ENCODE measurements at places on chromosomes 4 and X. TPM values are rescaled to one million over a fixed set of nuclear protein-coding genes. Genes with fewer than 3 reads are reported as not detected.

- DNase-seq = no peak
Measured at GRCh38 chrX:84123585-84123984, 64.4 kb downstream of the RPS6KA6 start.

DNA sequence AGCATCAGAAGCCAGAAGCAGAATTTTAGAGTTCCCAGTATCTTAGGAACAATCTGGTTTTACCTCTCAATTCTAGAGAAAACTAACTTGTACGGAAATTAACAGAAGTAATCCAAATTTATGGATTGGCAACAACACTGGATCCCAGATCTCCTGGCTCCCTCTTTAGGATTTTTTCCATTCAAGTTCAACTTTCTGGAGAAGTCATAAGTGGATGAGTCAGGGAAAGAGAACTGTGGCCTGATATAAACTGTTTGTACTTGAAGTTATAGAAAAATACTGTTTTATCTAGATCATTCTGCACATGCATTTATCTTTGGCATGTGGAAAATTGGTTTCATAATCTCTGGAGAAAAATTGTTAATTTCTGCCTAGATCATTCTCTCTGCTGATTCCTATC lies 380.4 kb downstream of the PCDH7 start:
- DNase-seq = no peak

DNA sequence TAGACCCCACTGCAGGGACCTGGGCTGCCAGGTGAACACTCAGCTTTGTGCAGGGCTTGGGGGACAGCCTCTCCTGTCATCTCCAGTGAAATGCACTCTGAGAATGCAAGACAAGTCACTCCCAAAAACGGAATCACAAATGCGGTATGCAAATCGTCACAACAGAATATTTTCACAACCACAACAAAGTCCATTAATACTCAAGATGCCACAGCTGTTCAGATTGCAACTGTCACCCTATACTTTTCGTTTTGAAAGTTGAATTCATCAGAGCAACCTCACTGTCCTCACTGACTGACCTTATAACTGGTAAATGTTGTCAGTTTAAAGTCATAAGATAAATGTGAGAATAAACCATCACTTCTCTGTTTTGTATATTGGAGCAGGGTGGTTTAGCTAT lies 16.6 kb downstream of the JAKMIP1 start:
- DNase-seq = no peak

DNA sequence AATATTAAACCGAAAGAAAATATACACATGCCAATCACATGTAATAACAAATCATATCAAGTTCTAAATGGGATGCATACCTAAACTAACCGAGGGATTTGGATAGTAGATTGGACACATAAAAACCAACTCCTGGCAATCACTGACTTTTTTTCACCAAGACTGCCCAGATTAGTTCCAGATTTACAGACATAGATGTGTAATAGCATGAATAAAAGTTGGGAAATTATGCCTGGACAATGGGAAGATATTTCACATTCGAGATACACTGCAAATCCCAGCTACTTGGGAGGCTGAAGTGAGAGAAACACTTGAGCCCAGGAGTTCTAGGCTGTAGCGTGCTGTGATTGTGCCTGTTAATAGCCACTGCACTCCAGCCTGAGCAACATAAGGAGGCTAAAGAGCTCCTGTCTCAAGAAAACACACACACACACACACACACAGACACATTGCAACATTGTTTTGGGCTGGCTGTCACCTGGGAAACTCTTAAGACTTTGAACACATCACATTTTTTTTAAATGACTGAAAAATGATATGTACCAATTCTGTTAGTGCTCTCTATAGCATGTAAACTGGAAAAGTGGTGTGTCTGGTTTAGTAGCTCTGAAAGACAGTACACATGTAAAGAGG lies 5.7 kb downstream of the RAB40A start:
- no peak for DNase-seq

DNA sequence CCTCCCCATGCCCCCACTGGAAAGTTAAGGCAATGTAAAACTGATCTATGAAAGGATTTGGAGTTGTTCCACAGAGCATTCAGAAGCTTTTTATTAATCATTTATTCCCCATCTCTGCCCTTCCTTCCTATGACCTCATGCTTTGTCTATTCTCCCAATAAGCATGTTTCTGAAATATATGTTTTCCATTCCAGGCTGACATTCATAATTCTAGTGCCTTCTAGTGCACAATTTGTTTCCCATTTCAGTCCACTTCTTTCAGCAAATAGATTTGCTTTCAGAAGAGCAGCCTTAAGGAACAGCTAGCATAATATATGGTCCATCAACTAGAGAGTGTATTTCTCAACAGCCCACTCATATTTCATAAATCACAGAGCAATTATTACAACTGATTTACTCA lies 77.1 kb upstream of the ATXN3L start:
- DNase-seq = no peak

- no peak for DNase-seq
Measured at GRCh38 chr4:6184169-6184568, 16.2 kb downstream of the JAKMIP1 start.

DNA sequence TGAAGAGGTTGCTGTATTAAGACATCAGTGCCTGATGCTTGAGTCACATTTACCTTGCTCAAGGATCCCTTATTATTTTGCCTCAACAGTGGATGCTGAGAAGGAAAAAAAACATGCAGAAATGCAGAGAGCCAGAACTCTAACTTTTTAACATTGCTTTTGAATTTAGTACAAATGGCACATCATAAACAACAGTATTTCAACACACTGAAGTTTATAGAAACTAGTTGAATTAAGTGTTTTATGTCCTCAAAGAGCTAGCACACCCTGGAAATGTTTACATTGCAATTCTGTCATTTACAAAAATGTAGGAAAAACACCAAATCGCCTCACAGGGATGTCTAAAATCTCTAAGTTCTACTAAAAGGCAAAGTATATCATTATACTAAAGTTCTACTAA lies 69.5 kb upstream of the BLTP1 start:
- no peak for DNase-seq

GRCh38 chrX:101764538-101764937 lies 104.9 kb upstream of the ARMCX2 start:
- no peak for DNase-seq

DNA sequence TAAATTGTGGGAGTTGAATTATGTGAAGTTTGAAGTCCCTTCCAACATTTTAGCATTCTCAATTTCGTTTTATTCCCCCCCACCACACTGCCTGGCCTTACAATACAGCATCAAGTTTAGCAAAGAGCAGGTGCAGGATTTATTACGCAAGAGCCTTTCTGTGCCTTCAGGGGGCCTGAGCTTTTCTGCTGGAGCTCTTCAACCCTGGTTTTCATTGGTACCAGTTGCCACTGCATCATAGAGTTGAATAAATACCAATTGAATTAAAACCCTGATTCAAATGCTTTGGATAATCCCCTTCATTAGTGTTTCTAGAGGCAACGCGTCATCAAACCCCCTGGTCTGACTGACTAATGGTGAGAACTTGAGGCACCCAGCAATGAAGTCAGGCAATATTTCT lies 43.6 kb upstream of the KIT start:
- DNase-seq = no peak

DNA sequence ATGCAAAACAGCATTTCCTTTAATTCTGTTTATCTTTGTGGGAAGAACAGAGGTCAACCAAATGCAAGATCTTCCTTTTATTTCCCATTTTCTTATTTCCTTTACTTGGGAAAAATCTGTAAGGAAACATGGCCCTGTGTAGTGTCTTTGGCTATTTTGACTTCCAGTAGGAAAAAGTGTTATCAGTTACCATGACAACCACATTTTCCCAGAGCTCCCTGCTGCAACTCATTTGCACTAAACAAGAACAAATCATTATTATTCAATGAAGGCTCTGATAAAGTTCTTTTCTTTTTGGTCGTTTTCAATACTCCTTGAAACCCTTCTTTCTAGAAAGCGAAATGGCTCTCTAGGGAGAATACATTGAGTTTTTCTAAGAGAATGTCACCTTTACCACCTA lies 117.2 kb upstream of the DDX53 start:
- no peak for DNase-seq

GRCh38 chrX:103404231-103405008 lies 28.1 kb downstream of the BEX3 start:
- DNase-seq = peak; percentile 36

DNA sequence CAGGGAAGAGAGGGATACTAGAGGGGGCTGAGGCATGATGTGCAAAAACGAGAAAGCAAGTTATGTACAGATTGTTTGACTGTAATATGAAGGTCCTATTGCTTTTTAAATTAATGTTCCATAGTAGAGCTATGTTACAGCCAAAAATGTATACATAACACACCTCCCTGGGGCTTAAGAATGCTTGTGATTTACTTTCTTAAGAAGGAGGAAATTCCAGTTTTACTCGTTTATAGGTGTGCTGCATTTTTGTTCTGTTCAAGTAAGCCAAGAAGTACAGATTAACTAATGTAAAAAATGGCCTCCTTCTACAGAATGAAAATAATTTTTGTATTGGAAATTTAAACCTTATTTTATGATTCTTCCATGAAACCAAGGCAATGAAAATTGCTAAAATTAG lies 614.4 kb upstream of the NR3C2 start:
- no peak for DNase-seq

- no peak for DNase-seq
Measured at GRCh38 chr4:1856943-1857699, 1.2 kb upstream of the LETM1 start.

ZNF711 gene
- total RNA-seq = 0.84 TPM

MAGEA2 gene
- total RNA-seq = not detected

VCX gene
- not detected for total RNA-seq

PRR32 gene
- total RNA-seq = not detected

THAP6 gene
- total RNA-seq = 9.2 TPM

SPIN3 gene
- 7.4 TPM for total RNA-seq

TMEM47 gene
- 24.5 TPM for total RNA-seq

SPANXA2 gene
- not detected for total RNA-seq

MID2 gene
- total RNA-seq = 24.2 TPM

GASK1B gene
- 50.2 TPM for total RNA-seq

SHOX gene
- total RNA-seq = 1.9 TPM

REELD1 gene
- total RNA-seq = 0.46 TPM

TCEAL7 gene
- 3.8 TPM for total RNA-seq

ELK1 gene
- 22.2 TPM for total RNA-seq

All from omental fat pad (tissue), 4 donors.